Stimulated activated CD8-positive, alpha-beta memory T cell treated with anti-CD3 and anti-CD28 coated beads, Interleukin-15, amount 100 ng/mL, for 4 hours (primary cell): ENCODE measurements at places on chromosomes 2 and 18.
A peak's percentile ranks its signal among the peaks of the same experiment; 100 is the strongest.

- no peak for DNase-seq
Measured at GRCh38 chr2:85504778-85505261, 34.1 kb upstream of the MAT2A start.

- no peak for DNase-seq
Measured at GRCh38 chr18:44392933-44393332, 287.8 kb upstream of the SETBP1 start.

DNA sequence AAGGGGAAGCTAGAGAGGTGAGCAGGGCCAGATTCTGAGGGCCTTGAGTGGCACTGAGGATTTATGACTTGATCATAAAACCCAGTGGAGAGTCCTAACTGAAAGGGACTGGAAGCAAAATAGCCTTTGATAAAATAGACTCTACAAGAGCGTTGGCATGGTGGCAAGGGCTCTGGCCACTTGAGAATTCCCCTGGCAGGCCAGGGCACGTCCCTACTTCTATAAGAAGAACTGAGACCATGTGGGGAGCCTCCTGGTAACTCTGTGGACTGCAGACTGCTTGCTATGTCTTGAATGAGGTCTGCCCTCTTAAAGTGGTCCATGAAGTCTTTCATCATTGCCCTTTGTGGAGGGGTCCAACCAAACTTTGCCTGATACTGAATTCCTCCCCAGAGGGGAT lies 324.8 kb downstream of the ALK start:
- DNase-seq = no peak

DNA sequence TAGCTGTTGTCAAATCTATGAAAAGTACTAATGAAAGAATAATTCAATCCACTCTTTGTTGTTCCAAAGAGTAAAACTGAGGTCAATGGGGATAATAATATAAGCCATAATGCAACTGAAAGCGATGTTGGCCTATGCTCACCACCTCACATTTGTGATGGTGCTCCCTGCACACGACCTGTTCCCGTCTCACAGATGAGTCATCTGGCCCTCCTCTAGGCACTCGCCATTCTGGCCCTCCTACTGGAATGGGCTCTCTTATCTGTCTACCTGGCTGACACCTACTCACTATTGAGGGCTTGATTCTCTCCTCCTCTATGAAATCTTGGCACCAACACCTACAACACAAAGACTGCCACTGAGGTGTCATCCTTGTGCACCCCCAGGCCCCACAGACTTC lies 585.9 kb upstream of the ID2 start:
- no peak for DNase-seq

- no peak for DNase-seq
Measured at GRCh38 chr2:8152392-8153257, 529.2 kb upstream of the ID2 start.

DNA sequence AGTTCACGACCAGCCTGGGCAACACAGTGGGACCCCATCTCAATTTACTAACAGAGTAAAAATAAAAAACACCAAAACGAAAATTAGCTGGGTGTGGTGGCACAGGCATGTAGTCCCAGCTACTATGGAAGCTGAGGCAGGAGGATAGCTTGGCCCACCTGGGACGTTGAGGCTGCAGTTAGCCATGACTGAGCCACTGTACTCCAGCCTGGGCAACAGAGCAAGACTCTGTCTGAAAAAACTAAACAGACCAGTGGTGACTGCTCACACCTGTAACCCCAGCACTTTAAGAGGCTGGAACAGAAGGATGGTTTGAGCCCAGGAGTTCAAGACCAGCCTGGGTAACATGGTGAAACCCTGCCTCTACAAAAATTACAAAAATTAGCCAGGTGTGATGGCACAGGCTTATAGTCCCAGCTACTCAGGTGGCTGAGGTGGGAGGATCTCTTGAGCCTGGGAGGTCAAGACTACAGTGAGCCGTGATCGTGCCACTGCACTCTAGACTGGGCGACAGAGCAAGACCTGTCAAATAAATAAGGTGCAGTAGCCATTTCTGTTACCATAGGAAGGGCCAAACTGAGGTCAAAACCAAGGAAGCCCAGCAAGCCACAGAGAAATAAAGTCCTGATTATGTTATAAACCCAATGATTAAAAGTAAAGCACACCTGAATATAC lies 14.0 kb downstream of the USP34 start:
- no peak for DNase-seq

- no peak for DNase-seq
Measured at GRCh38 chr2:233840520-233840919, 13.8 kb downstream of the HJURP start.

GRCh38 chr2:237167038-237167437 lies 81.3 kb downstream of the COPS8 start:
- DNase-seq = no peak

GRCh38 chr2:79638410-79638809 lies 125.6 kb downstream of the CTNNA2 start:
- DNase-seq = no peak

DNA sequence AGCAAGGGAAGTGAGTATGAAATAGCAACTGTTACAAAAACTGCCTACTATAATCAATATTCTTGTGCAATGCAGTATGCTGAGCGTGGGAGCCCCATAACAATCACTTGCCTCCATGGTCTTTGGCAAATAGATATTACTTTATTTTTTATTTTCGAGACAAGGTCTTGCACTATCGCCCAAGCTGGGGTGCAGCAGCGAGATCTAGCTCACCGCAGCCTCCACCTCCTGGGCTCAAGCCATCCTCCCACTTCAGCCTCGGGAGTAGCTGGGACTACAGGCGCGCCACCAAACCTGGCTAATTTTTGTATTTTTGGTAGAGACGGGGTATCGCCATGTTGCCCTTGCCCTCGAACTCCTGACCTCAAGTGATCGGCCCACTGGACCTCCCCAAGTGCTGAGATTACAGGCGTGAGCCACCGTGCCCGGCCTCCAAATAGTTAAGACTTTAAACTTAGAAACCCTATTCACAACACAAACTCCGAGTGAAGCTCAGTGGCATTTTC lies 1.2 kb upstream of the CCNT2 start:
- no peak for DNase-seq

GRCh38 chr2:118013221-118013723 lies 598 bp downstream of the CCDC93 start:
- DNase-seq = peak; percentile 12

DNA sequence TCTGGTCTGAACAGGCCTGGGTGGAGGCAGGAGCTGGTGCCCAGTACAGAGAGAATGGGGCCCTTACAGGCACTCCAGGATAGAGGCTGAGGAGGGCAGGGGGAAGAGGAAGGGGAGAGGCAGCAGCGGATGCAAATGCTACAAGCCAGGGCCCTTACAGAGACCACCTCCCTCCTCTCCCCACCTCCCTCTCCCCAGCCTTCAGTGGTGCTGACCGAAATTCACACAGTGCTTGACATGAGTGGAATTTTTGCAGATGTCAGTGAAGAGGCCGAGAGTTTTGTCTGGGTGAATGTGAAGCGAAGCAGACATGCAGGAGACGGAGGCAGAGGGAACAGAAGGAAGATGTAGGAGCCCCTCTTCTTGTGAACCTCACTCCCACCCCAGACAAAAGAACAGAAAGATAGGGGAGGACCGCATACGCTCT lies 31.9 kb downstream of the CIB4 start:
- DNase-seq = no peak

DNA sequence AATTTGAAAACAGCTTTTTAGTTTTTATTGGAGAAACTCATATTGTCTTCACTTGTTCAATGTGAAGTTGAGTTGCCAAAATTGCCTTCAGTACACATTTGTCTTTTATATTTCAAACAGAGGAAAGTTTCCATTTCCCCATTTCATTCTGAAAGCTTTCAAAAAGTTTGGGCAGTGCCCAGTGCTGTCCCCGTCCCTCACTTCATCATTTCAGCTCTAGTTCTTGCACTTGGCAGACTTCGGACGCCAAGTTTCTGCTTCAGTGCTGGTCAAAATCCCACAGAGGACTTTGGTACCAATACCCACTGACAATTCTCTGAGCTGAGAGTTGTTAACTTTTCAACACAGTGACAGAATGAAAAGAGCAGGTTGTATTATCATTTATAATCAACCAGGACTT lies 43.4 kb upstream of the AQP4 start:
- no peak for DNase-seq

GRCh38 chr2:135279209-135279608 lies 227.1 kb downstream of the RAB3GAP1 start:
- no peak for DNase-seq

- no peak for DNase-seq
Measured at GRCh38 chr2:110828330-110828729, 96.0 kb downstream of the ACOXL start.

GRCh38 chr2:121342751-121343150 lies 57.7 kb upstream of the TFCP2L1 start:
- no peak for DNase-seq

DNA sequence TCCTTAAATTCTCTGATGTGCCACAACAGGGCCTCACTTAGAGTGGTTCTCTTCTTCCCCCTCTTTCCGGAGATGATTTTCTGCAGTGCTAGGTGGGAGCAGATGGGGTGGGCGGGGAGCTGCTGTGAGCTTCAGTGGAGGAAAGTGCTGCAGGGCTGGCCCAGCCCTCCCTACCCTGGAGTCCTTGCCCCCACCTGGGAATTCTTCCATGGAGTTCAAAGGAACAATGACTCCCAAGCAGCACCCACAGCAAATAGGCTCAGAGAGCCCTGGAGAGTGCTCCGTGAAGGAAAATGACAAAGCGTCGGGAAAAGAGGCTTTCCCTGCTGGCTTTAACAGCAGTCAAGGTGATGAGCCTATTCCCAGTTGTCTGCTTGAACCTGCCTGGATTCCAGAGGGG lies 28.8 kb downstream of the LOXHD1 start:
- no peak for DNase-seq

- no peak for DNase-seq
Measured at GRCh38 chr2:28280619-28281018, 112.0 kb upstream of the FOSL2 start.

DNA sequence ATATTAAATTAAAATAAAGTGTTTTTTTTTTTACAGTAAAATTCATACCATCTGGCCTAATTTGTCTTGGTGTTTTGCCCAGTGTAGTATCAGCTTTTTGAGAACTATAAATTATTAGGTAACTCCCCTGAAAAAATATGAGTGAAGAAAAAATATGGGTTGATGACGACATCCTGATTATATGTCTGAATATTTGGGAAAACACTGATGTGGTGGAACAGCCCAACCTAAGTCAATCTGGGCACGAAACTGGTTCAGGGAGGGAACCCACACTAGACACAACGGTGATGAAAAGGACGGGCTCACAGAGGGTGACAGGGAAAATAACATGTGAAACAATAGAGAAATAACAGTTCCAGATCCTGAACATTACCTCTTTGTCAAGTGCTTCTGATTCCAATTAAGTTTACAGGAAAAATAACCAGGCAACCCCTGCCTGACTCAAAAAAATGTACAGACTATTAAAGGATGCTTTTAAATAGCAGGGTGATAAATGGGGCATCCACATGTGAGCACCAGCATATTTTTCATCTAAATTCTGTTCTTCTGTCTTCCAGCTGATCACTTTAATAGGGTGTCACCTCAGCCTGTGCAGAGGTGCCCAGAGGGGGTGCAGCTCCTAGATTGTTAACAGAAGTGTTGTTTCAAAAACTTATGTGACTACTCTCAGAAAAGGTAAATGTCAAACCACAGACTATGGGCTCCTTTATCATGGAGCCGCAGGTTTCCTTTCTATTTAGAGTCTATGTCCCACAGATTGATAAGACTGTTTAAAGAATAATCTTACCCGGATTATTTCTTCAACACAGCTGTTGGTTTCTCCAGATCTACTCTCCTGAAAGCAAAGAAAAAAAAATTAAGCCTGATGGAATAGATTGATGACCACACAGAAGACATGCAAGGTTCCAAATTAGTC lies 305.4 kb downstream of the AFF3 start:
- DNase-seq = no peak

GRCh38 chr2:29603341-29603740 lies 318.0 kb downstream of the ALK start:
- no peak for DNase-seq

- DNase-seq = no peak
Measured at GRCh38 chr2:21281791-21282514, 158.2 kb downstream of the TDRD15 start.

DNA sequence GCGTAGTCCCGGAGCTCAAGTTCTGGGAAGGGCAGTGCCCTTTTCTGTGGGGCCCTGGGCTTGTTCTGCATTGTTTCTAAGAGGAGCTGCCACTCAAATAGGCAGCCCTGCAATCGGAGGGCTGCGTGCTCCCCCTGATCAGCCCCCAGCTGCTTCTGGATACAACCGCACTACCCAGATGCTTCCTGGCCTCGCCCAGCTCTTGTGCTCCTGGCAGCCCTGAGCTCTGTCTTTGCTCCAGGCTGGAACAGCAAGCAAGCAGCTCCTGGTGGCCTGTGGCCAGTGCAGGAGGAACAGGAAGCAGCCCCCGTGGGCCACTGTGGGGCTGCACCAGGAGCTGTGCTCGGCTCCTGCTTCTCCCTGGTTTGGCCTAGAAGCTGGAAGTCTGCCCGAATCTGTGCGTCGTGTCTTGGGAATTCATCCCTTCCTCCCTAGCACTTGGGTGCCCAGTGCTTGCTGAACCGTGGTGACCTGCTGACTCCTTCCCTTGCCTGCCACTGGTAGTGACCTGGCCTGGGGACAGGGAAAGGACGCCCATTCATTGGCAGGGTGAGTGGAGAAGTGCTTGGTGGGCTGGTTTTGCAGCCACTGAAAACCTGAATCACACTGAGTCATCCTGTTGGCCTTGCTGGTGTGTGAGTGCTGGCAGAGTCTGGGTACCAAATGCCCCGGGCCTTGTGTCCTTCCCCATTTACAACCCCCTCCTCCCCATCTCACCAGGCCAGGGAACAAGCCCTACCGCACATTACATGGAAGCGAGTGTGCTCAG lies 27.3 kb upstream of the NTSR2 start:
- DNase-seq = no peak

- DNase-seq = no peak
Measured at GRCh38 chr18:50306944-50307343, 19.5 kb upstream of the CXXC1 start.

DNA sequence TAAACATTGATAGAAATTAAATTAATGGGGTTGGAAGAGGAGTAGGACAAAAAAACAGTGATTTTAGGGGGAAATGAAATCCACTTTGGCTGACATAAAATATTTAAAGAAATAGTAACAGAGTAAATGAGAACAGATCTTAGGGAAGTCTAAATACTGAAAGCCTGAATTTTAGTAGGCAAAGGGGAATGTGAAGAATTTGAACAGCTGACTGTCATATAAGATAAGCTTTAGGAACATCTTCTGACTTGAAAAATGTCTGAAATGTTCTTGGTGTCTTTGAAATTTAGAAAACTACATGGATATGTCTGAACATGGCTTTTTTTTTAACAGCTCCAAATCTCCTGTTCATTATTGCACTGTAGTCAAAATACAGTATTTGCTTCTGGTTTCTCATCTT lies 150.3 kb downstream of the CALCRL start:
- DNase-seq = no peak

DNA sequence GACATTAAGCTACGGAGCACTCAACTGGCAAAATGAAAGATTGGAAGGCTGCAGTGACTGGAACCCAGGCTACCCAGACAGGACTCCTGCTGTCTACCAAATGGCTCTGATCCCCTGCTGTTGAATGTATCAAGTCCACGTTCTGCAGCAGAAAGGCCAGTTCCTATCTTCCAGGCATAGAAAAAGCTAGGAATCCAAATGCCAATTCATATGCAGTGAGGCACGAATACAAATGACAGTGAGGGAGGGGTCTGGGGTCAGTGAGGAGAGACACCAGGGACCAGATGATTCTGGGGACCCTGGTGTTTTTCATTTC lies 5.3 kb downstream of the NRP2 start:
- DNase-seq = no peak
